NCI-H2081 (cell line): ENCODE measurements at places on chromosomes 7 and 10.

DNA sequence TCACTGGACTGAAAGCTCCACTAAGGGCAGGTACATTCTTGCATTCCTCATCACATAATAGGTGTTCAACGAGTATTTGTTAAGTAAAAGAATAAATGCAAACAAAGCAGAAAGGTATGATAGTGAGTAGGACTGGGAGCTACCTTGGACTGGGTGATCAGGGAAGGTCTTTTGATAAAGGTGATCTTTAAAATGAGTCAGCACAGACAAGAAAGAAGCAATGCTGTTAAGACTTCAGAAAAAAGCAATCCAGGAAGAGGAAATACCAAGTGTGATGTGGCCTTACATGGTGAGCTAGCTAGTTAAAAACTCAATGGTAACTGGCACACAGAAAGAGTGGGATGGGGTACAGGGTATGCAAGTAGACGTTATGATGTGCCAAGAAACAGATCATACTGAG, 40.1 kb downstream of the TSPAN12 start:
- no peak for DNase-seq

DNA sequence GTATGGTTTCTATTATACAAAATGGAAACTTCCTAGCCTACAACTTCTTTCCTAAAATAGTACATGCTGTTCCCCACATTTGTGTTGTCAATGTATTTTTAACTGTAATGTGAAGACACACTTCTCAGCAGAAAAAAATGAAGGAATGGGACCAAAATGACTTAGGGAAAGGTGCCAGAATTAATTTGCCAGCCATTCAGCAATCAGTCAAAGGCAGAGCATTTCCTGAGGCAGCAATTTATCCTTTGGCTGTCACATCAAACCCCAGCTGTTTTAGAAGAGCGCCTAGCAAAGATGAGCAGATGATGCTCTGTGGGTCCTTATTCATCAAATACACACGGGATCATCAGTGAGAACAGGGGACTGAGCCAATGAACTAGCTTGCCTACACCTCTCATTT, 592.5 kb downstream of the KCNMA1 start:
- DNase-seq, result peak; percentile 22

DNA sequence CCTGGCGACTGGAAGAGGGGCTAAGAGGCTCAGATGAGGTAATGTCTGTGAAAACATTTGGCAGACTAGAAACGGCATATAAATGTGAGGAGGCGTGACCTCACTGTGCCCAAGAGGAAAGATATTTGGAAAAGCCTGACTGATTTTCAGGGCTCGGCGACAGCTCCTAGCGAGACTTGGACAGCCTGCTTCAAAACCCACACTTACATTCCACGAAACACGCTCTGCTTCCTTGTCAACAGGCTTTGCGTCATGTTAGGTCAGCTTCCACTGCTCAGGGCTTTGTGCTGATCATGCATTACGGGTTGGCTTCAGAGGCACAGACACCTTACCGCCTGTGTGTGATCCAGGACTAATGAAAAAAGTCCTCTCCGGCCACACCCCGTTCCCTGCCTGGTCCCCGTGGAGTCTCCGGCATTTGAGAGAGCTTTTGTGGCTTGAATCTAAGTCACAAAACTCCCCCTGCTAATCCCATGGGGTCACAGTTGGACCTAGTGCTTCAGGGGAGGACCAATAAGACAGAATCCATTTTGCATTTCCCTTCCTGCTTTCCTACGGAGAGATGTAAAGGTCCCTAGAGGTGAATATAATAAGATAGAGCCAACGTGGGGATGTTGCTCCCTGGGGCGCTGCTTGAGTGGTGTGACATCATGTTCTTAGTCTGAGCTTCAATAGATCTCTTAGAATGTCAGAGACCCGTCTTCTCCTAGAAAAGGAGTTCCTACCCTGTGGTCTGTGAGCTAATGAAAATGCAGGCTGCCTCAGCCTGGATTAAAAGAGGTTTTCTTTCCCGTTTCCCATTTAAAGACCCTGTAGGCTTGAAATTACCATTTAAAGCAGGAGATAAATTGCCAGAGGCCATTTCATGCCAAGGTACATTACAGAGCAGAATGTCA, 25.5 kb downstream of the FGFBP3 start:
- no peak for DNase-seq

DNA sequence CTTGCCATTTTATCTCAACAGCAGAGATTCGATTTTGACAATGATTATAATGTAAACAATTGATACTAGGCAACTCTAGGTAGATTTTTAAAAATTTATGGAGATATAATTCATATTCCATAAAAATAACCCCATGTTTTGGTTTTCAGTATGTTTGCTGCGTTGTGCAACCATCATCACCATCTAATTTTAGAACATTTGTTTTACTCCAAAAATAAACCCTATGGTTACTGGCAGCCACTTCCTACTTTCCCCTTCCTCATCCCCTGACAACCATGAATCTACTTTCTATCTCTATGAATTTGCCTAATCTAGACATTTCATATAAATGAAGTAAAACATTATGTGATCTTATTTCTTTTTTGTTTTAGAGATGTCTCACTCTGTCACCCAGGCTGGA, 401.9 kb downstream of the THSD7A start:
- DNase-seq, result no peak

GRCh38 chr10:45375716-45376231, 1.8 kb downstream of the ALOX5 start:
- no peak for DNase-seq

GRCh38 chr7:30476459-30477145, 2.0 kb downstream of the NOD1 start:
- peak; percentile 84 for DNase-seq

GRCh38 chr7:98283127-98283886, 1.8 kb downstream of the BRI3 start:
- no peak for DNase-seq

- DNase-seq, result no peak
Observed at GRCh38 chr10:62728479-62728878, 76.0 kb upstream of the ADO start.

- DNase-seq, result no peak
Observed at GRCh38 chr7:120709972-120710320, 148.0 kb downstream of the TSPAN12 start.

DNA sequence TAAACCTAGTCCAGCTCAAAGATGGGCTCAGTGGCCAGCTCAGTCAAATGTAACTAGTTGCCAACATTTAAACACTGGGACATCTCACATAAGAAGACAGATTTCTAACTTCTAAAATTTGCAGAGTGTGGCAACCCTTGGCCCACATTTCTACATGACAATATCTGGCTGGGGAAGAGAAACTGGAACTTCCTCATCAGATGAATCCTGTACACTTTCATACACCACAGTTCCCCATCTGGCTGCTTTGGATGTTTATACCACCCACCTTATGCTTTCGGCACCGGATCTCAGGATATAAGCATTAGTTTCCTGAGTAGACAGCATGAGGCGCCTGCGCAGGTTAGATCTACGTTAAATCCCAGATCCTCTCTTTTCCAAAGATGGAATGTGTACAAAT, 199.3 kb downstream of the PRKG1 start:
- no peak for DNase-seq

DNA sequence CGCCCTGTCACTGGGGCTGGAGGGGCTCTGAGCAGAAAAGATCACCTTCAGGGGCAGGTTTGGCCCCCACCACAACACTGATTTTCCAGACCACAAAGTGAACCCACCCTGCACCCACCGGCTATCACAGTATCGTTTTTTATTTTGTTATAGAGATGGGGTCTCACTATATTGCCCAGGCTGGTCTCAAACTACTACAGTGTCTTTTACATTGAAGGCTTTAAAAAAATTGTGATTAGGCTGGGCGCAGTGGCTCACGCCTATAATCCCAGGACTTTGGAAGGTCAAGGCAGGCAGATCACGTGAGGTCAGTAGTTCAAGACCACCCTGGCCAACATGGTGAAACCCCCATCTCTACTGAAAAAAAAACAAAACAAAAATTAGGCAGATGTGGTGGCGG, 125.1 kb downstream of the COL26A1 start:
- DNase-seq, result no peak

DNA sequence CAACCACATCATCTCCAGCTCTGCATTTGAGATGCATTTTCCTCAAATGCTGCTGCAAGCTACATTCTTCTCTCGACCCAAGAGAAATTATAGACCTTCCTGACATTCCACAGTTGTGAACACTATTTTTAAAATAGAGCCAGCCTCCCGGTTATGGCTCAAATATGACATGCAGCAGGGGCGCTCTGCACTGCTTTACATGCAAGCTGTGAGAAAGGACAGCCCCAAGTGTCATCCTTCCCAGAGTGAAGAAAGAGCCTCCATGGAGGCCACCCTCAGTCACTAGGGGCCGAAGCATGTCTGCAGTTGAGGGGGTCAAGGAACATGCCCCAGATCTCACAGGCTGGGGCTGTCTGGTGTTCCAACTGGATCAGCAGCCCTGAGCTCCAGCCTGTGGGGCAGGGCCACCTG, 63.9 kb upstream of the CHST15 start:
- no peak for DNase-seq

- no peak for DNase-seq
Observed at GRCh38 chr7:64509583-64509982, 53.3 kb downstream of the ZNF680 start.

DNA sequence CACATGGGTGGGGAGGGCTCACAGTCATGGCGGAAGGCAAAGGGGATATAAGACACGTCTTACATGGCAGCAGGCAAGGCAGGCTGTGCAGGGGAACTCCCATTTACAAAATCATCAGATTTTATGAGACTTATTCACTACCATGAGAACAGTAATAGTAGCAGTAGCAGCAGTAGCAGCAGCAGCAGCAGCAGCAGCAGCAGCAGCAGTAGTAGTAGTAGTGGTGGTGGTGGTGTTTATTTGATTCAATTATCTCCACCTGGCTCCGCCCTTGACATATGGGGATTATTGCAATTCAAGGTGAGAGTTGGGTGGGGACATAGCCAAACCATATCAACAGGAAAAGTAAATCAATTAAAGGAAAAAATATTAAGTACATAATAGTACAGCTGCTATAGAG, 184.7 kb downstream of the LRMDA start:
- DNase-seq, result no peak

GRCh38 chr10:123200531-123200930, 46.3 kb downstream of the BUB3 start:
- no peak for DNase-seq

GRCh38 chr7:9709216-9709615, 1264.5 kb upstream of the PHF14 start:
- DNase-seq, result no peak

- DNase-seq, result no peak
Observed at GRCh38 chr10:14617852-14618251, 156.8 kb downstream of the FAM107B start.

GRCh38 chr7:112188257-112188656, 17.9 kb downstream of the DOCK4 start:
- no peak for DNase-seq

DNA sequence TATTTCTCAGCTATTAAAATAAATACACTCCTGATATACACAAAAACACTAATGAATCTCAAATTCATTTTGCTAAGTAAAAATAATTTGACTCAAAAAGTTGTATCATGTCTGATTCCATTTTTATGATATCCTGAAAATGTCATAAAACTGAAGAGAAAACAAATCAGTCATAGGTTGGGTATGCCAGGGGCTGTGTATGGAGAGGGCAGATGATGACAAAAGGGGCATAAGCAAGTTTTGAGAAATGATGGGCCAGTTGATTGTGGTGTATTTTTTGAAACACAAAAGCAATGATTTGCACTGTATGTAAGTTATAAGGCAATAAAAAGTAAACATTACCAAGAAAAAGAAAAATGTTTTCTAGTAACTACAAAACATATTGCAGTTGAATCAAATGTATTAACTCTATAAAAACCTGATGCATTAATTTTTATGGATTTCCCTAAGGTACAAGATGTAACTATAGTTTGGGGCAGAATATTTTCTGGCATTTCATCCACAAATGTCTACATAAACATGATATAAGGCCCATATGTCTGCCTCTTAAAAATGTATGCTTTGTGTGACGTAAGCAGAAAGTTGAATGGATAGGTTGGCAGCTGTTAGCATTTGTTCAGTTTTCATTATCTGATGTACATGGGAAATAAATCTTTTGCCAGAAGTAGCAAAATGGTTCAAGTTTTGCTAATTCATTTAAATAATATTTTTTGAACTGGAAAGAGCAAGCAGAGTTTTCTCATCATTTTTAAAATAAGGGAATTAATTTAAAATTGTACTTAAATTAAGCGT, 35.1 kb upstream of the ING3 start:
- DNase-seq, result no peak

- no peak for DNase-seq
Observed at GRCh38 chr7:146002008-146002407, 114.6 kb upstream of the CNTNAP2 start.

DNA sequence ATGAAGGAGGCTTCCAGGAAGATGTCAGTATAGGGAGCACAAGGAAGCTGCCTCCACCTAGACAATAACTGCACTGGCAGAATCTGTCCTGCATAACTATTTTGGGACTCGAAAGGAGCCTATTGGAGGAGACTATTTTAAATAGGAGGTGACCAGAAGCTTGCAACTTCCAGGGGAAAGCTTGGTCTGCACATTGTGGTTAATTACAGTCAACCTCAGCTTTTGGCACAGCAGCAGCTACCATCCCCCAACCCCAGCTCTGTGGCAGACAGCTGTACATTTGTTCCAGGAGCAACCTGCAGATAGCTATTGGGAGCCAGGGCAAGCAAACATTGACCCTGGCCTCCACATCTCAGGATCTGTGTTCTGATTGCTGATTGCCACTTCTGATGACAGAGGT, 46.3 kb upstream of the NANOS1 start:
- no peak for DNase-seq

DNA sequence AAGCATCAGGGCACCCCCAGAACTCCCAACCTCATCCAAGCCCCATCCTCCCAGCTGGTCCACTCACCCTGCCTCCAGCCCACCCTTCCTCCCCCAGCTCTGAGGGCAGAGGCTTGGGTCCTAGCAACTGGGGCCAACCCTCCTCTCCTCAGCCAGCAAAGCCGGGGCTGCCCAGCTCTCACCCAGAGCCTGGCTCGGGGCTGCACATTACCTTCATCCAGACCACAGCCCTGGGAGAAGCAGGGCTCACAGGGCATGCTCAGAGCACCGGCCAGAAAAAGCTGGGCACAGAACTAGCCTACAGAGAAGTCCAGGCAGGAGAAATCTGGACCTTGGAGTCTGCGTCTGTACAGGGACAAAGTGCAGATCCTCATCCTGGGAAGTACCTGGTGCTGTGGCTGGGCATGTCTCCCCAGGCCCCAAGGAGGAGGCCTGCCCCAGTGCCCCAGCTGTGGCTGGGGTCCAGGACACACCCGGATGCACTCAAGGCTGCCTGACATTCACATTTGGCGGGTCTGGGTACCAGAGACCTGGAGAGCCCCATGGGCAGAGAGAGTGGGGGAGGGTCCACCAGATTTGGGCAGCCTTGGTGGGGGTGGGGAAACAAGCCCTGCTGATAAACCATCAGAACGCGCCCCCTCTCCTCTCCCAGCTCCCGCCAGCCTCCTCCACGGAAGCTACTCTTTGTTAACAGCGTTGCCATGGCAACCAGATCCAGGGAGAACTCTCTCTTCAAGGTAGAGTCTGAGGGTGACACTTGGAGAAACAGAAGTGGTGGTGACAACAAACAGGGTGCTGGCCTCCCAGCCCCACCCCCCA, 5.1 kb downstream of the RASGEF1A start:
- no peak for DNase-seq

DNA sequence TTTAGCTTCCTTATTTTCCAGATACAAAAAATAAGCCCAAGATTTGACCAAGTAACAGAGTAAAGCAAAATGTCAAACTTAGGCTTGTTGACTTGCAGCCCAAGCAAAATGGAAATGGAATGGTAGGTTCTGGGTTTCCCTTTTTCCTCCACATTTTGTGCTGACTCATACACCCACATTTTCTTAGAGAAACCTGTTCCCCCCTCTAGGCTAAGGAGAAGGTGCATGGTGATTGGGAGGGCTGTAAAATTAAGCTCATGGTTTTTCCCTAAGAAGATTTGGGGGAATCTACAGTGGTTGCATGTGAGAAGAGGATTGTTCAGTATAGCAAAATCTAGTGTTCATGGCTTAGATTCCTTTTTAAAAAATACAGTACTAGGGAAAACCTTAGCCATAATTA, 127.4 kb downstream of the ARL4A start:
- no peak for DNase-seq
